ENCODE measurements at places on chromosomes 11 and 22.
A peak's percentile ranks its signal among the peaks of the same experiment; 100 is the strongest.

DNA sequence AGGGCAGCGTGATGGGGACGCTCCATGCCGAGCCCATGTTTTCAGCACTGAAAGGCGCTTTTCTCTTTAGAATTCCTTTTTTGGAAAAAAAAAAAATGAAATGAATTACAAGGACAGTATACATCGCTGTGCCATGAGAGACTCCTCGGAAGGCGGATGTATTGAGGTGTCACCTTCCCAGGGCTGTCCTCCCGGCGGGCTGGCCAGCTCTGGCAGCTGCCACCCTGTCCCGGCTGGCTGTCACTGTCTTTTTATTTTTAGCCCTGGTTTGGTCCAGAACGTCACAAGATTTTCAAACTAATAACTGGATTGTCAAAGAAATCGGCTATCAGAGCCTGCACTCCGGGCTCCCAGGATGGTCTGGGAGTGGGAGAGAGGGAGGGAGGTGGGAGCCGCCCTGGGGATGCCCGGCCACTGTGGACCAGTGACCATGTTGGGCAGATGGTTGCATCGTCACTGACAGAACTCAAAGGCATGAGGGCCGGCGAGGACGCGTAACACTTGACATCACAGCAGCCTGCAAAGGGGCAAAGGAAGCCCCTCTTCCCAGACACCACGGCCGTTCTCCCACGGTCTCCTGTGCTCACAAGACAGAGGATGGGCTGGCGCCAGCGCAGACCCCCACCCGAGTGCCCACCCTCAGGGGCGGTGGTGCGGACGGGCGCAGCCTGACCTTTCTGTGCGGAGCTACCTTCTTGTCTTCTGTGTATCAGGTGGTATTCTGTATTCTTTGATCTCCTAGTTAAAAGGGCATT is 392.9 kb downstream of the TBC1D22A start:
- no peak for DNase-seq

DNA sequence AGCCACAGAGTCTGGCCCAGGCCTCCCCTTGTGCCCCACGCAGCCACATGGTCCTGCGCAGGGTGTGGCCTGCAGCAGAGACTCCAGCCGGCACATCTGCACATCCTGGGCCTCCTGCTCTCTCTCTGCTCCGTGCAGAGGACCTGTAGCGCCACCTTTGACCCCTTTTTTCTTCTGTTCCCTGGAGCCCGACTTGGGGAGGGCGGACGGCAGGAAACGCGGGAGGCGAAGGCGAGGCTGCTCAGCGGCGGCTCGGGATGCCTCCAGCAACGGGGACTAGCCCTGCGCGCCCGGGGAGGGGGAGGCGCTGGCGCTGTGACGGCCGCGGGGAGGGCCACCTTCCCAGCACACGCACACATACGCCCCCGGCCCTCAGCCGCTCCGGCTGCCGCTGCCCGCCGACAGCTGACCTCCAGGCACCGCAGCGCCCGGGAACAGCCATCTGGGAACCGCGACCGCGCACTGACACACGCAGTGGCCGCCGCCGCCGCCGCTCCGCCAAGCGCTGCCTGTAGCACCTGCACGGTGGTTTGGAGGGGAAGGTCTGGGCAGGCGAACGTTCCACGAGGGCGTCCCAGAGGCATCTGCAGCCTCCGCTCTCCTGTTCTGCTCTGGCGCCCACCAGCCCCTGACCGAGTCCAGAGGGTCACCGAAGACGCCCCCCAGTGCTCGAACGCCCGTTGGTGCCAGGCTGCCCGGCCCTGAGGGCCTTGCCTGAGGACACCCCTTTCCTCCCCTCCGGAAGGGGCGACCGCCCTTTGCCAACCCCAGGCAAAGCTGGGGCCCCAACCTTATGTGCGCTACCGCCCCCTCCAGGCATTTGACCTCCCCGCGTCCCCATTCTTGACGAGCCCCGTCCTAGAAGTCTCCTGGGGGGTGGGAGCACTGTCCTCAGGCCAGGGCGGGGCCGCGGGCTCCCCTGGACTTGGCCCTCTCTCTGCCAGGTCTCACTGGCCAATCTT is 16.9 kb upstream of the C22orf42 start:
- no peak for DNase-seq

GRCh38 chr11:32385998-32386397 is 49.3 kb downstream of the WT1 start:
- no peak for DNase-seq

GRCh38 chr11:72519220-72519881 is 85.0 kb upstream of the CLPB start:
- no peak for DNase-seq

- DNase-seq, result no peak
These were observed 12.3 kb upstream of the LINC01488 start for GRCh38 chr11:69468911-69469885.

DNA sequence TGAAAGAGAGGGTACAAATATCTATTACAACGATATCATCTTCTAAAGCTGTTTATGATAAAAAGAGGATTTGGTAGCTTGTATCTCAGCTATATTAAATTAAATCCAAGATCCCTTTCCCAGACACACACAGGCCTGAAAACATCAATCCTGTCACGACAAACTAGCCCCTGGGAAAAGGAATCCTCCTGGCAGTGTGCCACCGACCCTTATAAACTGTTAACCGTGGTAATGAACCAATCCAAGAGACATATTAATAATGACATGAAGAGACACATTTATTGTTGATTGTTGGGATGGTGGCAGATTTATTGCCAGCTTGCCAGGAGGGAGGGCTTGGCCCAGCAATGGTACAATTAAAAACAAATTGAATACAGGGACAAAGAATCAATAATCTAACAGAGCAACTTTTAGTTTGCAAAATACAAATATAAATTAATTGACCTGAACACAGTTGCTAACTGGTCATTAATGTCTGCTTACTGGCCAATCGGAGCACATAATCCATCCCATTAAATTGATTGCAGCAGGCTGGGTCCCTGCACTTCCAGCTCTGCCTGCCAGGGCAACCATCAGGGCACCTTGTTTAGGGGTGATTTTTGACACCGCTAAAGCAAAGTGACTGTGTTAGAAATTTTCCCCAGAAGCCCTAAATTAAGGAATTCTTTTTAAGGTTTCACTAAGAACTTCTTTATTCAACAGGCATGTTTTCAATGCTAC is 887.6 kb downstream of the OPCML start:
- DNase-seq, result peak; percentile 87

GRCh38 chr22:20141186-20142077 is 9.4 kb downstream of the CCDC188 start:
- DNase-seq, result no peak

DNA sequence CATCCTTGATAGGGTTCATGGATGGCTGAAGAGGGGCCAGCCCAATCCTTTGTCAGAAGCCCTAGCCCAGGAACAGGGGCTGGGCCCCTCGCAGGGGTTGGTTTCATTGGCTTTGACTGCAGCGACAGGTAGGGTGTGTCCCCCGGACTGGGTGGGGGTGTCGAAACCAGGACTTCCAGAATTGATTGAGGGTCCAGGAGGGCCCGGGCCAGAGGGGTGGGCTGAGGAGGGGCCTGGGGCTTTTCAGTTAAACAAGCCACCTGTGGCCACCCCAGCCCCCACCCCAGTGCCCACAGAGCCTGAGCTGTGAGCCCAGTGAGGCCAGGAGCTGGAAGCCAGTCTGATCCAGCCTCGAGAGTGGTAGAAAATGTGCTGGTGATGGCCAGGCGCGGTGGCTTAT is 18.1 kb upstream of the PRR5 start:
- no peak for DNase-seq

- no peak for DNase-seq
These were observed 5.9 kb downstream of the EFEMP2 start for GRCh38 chr11:65866509-65867283.

DNA sequence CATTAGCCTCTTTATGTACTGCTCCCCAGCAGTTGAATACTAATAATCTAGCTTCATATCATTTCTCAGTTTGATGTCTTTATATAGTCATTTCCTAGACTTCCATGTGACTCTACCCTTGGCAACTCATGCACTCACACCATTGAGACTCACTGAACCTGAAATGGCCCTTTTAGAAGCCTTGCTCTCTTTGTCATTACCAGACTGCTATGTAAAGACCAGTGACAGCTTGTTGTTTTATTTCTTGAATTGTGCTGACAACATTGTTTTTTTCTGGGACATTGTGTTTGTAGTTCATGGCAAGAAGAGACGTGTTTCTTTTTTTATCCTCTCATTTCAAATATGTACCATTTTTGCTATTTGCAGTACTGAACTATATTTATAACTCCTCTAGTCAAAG is 256.5 kb downstream of the CNTN5 start:
- DNase-seq, result no peak

DNA sequence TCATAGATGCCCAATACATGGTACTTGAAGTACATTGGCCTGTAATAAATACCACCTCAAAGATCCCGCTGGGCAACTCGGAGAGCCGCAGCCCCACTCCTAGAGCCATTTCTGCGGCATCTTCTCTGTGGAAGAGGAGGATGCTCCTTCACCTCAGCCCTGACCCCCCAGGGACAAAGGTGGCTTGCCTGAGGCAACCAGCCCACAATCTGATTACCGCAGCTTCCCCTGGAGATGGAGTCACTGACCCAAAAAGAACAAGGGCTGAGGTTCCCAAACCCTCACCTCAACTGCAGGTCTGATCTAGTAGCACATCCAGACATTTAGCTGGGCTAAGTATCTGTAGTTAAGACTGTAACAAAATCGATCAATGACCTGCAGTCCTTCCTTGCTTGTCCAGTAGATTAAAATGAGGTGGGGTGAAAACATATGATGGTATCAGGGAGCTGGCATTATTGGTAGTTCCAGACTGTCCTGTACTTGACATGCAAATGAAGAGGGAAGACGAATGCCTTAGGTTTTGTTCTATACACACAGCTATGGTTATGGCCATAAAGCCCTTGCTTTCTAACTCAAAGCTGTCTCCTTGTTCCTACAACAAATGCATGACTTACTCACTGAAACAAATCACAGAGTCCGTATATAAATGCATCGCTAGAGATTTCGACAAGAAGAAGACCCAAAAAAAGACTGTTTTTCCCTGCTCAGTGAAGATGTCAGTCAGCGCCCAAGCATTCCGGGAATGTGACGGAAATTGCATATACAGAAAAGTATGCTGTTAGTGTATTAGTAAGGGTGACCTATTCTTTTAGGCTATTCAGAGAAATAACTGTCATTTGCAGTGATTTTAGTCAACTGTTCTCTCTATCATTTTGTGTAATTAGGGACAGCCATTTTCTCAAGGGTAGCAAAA is 33.7 kb downstream of the C11orf71 start:
- no peak for DNase-seq

DNA sequence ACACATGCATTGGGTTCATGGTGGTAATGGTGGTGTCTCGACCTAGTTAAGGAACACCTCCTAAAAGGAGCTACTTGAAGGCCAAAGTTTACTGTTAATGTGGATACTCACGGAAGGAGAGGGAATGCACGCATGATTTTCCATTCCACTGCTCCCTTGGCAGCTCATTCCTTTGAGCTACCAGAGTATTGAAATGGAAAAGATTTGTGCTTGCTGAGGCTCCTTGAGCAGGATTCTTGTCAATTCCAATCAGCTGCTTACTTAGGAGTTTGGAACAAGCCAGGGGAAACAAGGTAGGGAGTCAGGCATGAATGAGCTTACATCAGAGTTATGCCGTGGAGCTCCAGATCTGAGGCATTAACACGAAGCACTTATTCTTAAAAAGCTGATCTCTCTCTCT is 108.8 kb downstream of the GRIA4 start:
- no peak for DNase-seq

DNA sequence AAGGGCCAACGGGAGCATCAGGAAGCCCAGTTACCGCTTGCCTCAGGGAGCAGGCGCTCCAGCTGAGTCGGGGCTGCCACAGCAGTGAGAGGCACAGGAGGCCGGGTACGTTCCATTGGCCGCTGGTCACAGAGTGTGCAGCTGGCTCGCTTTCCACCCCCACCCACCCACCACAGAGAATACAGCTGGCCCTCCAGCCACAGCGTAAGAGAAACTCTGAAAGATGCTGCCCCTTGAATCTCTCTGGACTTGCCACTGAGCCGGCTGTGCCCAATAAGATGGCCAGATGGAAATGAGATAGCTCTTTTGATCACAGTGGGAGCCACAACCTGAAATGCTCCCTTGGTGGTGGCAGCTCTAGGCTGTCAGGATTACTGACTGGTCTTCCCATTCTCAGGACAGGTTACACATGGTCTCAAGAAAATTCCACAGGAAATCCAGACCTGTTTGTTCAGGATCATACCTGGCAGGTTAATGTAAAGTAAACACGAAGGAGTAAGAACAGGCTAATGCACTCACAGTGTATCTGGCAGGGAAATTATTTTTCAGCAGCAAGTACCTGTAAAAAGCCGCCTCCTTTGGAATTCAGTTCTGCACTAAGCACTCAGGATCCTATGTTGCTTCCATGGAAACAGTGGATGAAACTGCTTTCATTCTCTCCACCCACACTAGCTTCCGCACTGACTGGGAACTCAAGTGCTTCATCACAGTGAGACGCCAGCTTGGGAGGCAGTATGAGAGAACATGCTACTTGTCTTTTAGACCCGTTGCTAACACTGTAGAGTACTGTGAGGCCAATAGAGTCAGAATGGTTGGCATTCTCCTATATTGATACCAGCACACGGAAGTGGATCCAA is 16.5 kb downstream of the SIAE start:
- DNase-seq, result peak; percentile 46

DNA sequence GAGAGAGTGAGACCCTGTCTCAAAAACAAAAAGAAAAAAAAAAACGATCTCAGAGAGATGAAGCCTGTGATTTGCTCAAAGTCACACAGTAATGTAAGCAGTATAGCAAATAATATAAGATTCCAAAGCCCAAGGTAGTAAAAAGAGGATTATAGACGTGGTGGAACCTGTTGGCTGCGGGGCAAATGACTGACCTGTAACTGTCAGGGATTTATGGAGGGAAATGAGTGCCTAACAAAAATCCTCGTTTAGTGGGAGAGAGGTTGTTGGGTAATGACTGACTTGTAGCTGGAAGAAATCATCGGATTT is 723 bp upstream of the CLP1 start:
- no peak for DNase-seq

- no peak for DNase-seq
These were observed 820.5 kb downstream of the BRD1 start for GRCh38 chr22:49007013-49007653.

DNA sequence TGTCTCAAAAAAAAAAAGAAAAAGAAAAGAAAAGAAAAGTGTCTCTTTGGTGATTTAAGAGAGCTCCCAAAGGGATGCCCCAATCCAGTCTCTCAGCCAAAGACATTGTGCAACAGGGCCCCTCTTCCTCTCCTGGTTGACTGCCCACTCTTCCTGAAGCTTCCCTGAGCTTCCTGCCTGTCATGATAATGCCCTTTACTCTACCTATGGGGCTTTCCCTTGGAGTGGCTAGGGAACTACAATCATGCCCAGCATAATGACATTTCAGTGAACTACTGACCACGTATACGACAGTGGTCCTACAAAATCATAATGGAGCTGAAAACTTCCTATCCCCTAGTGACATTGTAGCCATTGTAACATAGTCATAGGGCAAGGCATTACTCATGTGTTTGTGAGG is 118.0 kb downstream of the RASSF10 start:
- no peak for DNase-seq
